ENCODE measurements at places on chromosomes 1 and 21. TPM values are rescaled to one million over a fixed set of nuclear protein-coding genes. Genes with fewer than 3 reads are reported as not detected.

GRCh38 chr21:26057477-26058170 is 112.9 kb downstream of the APP start:
- no peak for DNase-seq

DNA sequence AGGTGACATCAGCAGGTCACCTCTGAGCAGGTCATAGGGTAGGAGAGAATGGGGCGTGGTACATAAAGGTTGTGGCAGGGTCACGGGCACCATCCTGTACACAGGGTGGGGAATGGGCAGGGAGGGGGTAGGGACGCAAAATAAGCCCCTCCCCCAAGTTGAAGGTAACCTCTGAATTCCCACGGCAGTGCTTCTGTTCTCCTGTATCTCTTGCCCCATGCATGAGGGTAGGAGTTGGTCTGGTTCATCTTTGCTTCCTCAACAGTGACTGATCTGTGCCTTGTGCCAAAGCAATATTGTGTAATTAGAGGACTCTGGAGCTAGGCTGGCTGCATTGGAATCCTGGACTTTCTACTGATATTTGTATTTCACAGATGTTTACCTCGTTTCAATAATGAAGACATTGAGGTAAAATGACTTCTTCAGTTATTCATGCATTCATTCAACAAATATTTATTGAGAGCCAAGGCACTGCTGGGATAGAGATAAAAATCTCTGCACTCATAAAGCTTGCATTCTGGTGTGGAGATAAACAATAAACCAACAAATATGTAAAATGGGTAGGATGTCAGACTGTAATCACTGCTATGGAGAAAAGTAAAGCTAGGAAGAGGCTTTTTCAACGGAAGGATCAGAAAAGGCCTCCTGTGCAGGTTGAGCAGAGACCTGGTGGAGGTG is 18.4 kb upstream of the GFI1 start:
- no peak for DNase-seq

Gene CCDC17
- total RNA-seq, result 3.8 TPM

Gene ICOSLG
- total RNA-seq, result 3.4 TPM

Gene YIPF1
- total RNA-seq, result 105 TPM

Gene LCE1A
- total RNA-seq, result not detected

Gene GSTM2
- total RNA-seq, result 79.5 TPM

Data from prostate gland (tissue), 2 donors.